EL (cell line): ENCODE measurements at places on chromosomes 16 and 17.

DNA sequence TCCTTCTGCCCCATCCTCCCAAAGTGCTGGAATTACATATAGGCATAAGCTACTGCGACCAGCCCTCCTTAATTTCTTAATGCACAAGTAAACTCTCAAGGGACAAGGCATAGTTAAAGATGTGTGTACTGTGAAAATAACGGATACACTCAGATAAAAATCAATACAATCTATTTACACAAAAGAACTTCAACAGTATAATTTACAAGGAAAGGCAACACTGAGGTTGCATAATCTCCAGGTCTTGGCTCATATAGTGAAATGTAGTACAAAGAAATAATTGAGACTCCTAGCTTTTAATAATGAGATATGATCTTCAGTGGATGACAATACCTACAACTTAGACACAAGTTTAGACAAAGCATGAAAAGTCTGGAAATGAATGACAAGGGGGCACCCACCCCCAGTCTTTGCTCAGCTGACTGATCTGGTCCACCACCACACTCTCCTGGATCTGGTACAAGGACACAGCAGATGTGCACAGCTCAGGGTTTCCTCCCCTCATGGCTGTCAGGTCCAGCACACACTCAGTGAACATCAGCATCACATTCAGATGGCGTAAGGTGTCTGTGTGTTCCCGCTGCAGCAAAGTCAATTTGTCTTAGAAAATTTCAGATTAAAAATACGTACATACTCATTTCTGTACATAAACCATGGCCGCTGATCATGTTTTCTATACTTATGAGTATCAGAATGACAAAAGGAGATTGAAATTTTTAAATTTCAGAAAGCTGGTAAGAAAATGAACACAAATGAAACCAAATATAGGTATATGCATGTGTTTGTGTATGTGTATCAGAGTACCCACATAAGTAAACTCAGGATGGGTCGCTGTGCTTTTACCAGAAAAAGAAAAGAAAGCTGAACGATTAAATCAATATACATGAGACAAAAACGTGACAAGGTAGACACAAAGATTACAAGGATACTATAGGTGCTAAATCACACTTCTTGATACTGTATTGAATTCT is 33.7 kb upstream of the ALDH3A1 start:
- no peak for DNase-seq

GRCh38 chr17:51795401-51795800 is 363.1 kb downstream of the CA10 start:
- no peak for DNase-seq

DNA sequence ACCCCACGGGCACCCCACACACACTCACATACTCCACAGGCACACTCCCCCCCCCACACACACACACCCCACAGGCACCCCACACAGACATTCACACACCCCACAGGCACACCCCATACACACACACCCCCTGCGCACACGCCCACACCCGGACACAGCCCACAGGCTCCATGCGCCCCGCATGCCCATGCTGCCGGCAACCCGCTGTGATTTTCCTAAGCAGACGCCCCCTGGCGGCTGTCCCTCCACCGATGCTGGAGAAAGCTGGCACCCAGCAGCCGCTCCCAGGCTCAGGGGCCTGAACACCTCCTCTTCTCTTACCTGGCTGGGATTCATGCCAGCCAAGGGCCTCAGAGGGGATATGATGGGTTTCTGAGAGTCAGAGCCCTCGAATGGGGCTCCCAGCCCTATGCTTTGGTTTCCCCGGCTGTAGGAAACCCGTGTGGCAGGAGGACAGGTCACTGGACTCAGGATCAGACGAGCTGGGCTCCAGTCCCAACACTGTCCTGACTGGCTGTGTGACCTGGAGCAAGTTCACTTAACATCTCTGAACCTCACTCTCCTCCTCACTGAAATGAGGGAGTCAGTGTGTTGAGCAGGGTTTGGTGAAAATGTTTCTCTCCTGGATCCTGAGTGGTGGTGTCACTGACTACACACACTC is 19.6 kb upstream of the TNFRSF13B start:
- peak; percentile 81 for DNase-seq

- DNase-seq: no peak
Measured at GRCh38 chr16:55367301-55367811, 43.4 kb downstream of the IRX6 start.

GRCh38 chr17:42900460-42901331 is at the start of gene G6PC1:
Gene G6PC1 (plus strand): TSS chr17:42900799. CDS start chr17:42900877, 78 bp downstream.
- no peak for DNase-seq

- no peak for DNase-seq
Measured at GRCh38 chr16:22400900-22401299, 26.5 kb upstream of the CDR2 start.

DNA sequence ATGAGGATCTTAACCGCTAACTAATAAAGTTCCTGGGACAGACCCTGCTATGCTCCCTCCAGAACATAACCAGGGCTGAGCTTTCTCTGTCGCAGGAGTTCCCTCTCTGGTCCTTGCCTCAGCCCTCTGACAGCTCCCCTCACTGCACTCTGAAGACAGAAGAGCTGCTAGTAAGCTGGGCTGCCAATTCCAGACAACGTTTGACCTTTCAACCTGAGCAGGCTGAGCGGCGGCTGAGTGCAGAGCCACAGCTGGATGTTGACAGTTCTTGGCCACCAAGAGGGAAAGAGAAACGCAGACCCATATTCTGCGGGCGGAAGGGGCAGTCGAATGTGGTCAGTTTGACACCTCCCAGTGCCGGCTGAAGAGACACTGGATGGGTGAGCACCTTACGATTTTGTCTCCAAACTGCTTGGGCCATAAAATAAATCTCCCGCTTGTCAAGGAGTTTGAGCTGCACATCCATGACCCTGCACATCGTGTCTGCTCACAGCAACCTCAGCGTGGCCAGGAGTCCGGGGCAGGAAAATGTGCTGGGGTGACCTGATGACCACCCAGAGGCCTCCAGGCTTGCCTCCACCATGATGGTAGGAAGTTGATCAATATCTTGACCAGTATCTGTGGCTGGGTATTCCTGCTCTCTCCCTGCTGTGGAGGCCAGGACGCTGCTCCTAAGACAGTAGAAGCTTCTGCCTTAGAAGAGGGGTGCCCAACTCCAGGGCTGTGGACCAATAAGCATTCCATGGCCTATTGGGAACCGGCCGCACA is 209.2 kb downstream of the PARN start:
- no peak for DNase-seq

GRCh38 chr17:42182927-42183734 is 2.1 kb downstream of the HCRT start:
- DNase-seq: peak; percentile 62

DNA sequence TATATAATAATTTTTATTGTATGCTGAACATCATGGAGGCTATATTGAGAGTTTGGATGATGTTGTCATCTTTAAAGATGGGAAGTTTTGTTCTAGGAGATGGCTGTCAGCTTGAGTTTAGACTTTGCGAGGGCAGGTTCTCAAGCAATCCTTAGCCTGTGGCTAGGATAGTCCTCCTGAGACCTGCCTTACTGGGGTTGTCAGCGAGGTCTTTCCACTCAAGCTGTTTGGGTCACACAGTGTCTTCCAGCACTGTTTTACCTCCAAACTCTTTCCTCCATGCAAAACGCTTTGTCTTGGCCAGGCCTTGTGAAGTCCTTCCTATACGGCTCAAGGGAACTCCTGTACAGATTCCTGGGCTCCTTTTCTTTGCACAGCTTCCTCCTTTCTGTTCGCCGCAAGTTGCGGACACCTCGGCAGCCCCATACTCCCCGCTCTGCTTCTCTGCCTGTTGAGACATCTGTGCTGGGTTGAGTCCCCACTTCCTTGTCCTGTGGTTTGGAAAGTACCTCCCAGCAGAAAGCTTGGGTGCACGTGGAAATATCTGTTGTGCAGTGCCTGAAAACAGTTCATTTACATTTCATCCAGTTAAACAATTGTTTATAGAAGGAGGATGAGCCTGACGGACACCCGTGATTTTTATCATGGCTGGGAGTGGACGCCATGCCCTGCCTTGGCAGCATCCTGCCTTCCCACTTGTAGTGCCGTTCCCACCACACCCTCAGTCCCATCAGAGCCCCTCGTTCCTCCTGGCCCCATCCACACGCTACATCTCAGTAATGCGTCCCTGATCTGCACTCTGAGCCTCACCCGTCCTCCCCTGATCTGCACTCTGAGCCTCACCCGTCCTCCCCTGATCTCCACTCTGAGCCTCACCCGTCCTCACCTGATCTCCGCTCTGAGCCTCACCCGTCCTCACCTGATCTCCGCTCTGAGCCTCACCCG is 55.0 kb upstream of the CBFA2T3 start:
- DNase-seq: no peak

- no peak for DNase-seq
Measured at GRCh38 chr16:89420204-89420603, 70.2 kb downstream of the ANKRD11 start.

GRCh38 chr16:11563493-11564040 is 23.2 kb downstream of the LITAF start:
- no peak for DNase-seq

GRCh38 chr17:65181237-65182061 is 44.3 kb downstream of the RGS9 start:
- no peak for DNase-seq

DNA sequence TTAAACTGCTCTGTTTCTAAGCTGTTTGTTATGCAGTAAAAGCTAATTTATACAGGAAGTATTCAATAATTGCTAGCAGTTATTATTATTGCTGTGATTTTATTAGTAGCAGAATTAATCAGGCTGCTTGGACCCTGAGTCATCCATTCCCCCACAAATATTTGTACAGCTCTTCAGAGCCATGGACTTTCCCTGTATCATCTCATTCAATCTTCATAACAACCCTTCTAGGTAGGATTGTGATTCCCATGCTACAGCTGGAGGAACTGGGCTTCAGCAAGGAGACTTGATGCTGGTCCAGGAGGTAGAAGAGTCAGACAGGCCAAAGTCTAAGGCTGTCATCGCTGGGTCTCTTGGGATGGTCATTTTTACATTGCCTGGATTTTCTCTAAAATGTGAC is 208.3 kb downstream of the C16orf95 start:
- peak; percentile 50 for DNase-seq

- no peak for DNase-seq
Measured at GRCh38 chr17:74875977-74876593, 3.3 kb upstream of the FDXR start.

DNA sequence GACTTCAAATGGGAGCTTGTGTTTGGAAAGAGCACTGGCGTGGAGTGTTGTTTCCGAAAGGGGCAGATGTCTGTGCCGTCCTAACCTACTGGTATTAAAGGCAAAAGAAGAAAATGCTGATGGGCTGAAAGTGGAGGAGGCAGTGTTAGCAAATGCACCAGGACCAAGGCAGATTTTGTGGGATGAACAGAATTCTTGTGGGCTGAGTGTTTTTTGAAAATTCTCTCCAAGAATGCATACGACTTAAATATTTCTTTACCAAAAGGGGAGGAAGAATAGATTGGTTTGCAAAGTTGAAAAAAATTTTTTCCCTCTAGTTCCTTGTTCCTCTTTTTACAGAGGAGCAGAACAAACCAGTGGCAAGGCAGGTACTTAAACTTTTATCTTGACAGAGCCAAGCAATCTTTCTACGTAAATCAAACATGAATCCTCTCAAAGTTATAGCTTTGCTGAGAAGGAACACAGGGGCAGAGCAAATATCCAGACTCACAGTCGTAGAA is 16.8 kb downstream of the MARCHF10 start:
- DNase-seq: peak; percentile 94

DNA sequence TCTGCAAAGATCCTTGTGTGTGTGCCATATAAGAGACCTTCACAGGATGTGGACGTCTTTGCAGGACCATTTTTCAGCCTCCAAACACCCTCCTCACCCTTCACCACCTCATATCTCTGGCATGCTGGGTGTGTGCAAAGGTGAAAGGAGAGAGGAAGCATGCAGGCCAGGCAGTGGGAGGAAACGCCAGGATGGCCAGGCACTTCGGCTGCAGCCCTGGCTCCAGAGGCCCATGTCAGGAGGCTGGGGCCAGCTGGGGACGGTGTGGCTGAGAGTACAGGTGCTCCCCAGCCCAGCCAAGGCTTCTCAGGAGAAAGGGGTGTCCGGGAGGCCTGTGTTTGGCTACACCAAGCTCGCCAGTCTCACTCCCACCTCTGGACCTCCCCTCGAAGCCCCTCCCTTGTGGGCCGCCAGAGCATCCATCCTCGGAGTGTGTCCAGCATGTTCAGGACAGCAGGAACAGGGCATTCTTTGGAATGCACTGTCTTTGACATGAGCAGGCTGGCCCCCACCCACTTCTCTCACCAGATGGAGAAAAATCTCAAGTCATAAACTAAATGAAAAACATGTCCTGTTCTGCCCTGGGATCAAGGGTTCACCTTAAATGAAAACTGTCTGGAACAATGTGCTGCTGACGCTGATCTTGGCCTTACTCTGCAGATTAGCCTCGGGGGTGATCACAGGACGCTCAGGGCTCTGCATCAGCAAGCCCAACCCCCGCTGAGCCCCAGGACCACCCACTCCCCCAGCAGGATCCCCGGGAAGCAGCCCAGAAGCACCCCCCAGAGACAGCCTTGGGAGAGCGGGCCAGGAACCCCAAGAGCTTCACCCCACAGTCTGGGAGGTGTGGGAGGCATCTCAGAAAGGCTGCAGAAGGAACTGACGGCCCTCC is 15.9 kb downstream of the PEMT start:
- DNase-seq: peak; percentile 9

GRCh38 chr16:56898847-56899246 is 33.1 kb upstream of the HERPUD1 start:
- DNase-seq: no peak

DNA sequence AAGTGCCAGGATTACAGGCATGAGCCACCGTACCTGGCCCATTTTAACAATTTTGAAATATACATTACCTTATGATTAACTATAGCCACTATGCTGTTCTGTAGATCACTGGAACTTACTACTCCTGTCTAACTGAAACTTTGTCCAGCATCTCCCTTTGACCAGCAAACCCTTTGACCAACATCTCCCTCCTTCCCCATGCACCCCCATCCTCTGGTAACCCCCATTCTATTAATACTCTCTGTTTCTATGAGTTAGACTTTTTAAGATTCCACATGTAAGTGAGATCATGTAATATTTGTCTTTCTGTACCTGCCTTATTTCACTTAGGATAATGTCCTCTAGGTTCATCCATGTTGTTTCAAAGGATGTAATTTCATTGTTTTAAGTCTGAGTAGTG is 178.0 kb downstream of the MSI2 start:
- DNase-seq: no peak

GRCh38 chr16:2968738-2969544 is at the start of gene PAQR4:
Gene PAQR4 (plus strand): TSS chr16:2969348. CDS start chr16:2969675, 327 bp downstream.
- DNase-seq: peak; percentile 90

GRCh38 chr16:88634141-88634993 is 4.0 kb upstream of the IL17C start:
- peak; percentile 70 for DNase-seq

DNA sequence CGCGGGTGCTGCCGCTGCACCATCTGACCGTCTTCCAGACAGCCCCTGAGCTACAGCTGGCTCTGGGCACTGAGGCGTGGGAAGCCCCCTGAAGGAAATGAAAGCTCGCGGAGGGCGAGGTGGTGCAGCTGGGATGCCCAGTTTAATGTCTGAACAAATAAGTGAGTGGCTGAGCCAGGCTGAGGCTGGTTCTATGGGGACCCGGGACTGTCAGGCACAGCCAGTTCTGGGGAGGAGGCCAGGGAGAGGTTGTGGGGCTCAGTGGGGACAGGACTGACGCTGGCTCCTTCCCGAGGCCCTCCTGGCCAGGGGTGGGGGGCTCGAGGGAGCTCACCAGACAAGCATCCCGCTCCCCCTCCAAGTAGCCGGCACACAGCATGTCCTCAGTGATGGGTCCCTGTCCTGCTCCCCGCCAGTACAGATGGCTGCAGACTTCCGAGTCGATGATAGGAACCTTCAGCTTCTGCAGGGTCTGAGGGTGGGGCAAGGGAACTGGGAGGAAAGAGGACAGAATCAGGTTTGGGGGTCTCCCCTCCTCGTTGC is 4.4 kb downstream of the PRSS22 start:
- no peak for DNase-seq
